ENCODE measurements at places on chromosomes 6 and 20.

DNA sequence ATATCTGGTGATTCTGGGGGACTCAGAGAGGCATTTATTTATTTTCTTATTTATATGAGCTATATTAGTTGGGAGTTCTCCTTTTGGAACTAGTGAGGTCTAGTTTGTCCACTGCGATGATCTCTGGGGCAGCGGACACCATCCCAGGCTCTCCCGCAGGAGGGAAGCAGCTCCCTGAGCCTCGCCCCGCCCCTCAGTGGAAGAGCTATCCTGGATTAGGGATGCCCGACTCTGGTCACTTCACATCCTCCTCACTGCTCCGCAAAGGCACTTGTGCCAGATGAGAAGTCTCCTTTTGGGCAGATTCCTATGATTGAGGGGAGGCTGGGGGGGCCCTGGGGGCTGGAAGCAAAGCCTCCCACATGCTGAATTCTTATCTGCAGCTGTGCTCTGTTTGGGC lies 3.6 kb upstream of the MAS1 start:
- peaks cover 3% of the 10 kb centered on the region for H3K27me3 ChIP-seq
- no peak for DNase-seq
- H3K4me1 ChIP-seq = no peaks in the 10 kb centered on the region
- H3K27ac ChIP-seq = no peak overlapping the region
- no peaks in the 10 kb centered on the region for H3K36me3 ChIP-seq

DNA sequence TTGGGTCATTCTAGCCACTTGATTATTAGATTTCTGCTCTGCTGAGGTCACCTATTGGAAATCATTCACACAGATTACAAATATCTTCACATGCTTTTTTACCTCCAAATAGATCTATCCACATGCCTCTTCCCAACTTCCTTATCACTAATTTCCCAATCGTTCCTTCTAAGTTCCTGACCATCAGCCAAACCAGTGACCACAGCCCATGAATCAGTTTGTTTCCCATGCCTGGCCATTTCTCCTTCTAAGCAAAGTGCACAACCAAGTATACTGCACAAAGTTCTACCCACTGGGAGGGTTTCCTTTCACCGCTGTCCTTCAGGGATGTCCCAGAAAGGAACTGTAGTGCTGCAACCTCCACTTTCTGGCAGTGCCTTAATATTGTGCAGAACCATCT lies 140.5 kb upstream of the SYNDIG1 start:
- no peak overlapping the region for H3K4me3 ChIP-seq
- H3K27ac ChIP-seq = no peak overlapping the region
- H3K36me3 ChIP-seq = no peaks in the 10 kb centered on the region
- H3K4me1 ChIP-seq = no peaks in the 10 kb centered on the region

DNA sequence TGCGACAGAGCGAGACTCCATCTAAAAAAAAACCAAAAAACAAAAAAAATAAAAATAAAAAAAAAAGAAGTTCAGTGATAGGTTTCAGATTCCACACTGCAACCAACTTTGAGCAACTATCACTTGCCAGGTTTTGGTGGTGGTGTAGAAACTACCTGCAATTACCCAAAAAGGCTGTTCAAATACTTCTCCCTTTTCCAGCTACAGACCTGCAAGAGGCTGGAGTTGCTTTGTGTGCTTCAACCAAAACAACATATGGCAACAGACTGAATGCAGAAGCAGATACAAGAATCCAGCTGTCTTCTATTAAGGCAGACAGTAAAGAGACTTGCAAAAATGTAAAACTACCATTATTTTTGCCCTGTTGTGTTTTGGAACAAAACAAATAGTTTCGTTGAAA lies 9.3 kb upstream of the BCAS1 start:
- peaks cover 35% of the 10 kb centered on the region for H3K4me1 ChIP-seq
- no peaks in the 10 kb centered on the region for H3K36me3 ChIP-seq
- no peak overlapping the region for H3K4me3 ChIP-seq
- no peak overlapping the region for H3K27ac ChIP-seq
- H3K27me3 ChIP-seq = no peaks in the 10 kb centered on the region

- H3K27me3 ChIP-seq = no peaks in the 10 kb centered on the region
- no peaks in the 10 kb centered on the region for H3K4me1 ChIP-seq
- H3K36me3 ChIP-seq = no peaks in the 10 kb centered on the region
- H3K4me3 ChIP-seq = no peak overlapping the region
These were observed 623.1 kb downstream of the HTR1B start for GRCh38 chr6:76840041-76840745.

DNA sequence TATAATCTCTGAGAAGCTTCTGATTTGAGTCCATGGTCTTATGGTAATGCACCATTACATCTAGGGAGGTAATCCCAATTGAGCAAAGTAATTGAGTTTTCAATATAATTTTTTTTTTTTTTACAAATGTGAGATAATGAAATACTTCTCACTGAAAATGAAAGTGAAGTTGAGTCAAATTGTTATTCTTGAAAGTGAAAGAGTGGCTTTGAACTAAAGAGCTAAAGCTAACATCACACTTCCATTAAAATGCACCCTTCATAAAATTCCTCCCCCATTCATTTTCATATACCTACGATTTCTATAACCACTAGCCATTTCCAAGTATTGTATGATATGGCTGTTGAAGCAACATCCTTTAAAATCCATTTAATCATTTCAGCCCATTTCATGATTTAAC lies 149.1 kb upstream of the IMPG1 start:
- no peak for DNase-seq
- no peaks in the 10 kb centered on the region for H3K27me3 ChIP-seq
- H3K36me3 ChIP-seq = no peaks in the 10 kb centered on the region
- no peaks in the 10 kb centered on the region for H3K4me1 ChIP-seq
- H3K27ac ChIP-seq = no peak overlapping the region

DNA sequence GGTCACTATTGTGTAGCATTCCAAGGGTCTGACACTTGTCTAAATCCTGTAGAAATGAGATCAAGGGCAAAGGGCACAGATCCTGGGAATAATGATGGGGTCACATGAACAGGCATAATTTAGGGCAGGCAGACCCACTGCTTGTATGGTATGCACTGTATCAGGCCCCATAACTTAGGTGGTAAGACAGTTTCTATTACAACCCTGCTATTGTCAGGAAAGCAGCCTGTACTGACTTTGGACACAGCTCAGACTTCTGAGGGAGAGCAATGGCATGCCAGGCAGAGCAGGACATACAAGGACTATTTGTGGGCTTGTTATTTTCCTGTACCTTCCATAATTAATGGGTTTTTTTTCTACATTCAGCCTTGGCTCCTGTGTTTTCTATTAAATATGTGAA lies 286.8 kb downstream of the PKHD1 start:
- no peaks in the 10 kb centered on the region for H3K4me1 ChIP-seq
- H3K27me3 ChIP-seq = no peaks in the 10 kb centered on the region
- no peak for DNase-seq
- no peaks in the 10 kb centered on the region for H3K36me3 ChIP-seq

GRCh38 chr6:14478381-14479225 lies 361.0 kb downstream of the CD83 start:
- no peak overlapping the region for H3K27ac ChIP-seq
- no peak for DNase-seq

DNA sequence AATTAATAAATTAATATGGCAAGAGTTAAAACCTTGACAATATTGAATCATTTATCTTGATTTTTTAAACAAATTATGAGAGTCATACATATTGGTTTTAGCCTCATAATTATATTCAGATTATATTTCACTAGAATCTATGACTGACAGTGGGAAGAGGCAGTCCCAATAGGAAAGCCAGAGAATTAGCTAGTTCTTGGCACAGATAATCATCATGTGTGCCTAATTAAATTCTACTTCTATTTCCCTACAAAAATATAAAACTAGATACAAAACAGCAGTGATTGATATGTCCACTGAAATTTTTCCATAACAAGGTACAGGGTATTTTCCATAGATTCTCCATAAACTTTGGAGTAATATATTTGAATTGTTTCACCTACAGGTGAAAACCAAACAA lies 38.6 kb downstream of the COL9A1 start:
- H3K4me3 ChIP-seq = no peak overlapping the region
- no peaks in the 10 kb centered on the region for H3K36me3 ChIP-seq
- H3K27ac ChIP-seq = no peak overlapping the region
- H3K4me1 ChIP-seq = no peaks in the 10 kb centered on the region
- H3K27me3 ChIP-seq = no peaks in the 10 kb centered on the region
- no peak for DNase-seq
